Mesothelial cell of epicardium (in vitro differentiated cells): ENCODE measurements at places on chromosomes 3 and 15.

DNA sequence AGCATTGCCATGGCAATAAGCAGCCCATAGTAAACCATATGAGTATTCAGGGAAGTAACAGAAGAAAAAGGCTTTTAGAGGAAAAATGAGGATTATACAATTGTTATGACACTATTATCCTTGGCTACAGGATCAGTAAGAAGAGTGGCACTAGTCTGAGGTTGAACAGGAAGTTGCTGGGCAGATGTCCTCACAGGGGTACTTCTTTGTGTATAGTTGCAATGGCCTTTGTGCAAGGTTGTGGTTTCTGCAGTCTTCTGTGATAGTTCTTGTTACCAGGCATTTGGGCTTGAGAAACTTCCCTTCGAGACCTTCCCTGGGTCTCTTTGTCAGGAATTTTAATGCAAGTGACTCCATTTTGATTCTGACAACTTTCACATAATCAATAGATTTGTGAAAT is 100.6 kb upstream of the ATP11B start:
- DNase-seq, result no peak

DNA sequence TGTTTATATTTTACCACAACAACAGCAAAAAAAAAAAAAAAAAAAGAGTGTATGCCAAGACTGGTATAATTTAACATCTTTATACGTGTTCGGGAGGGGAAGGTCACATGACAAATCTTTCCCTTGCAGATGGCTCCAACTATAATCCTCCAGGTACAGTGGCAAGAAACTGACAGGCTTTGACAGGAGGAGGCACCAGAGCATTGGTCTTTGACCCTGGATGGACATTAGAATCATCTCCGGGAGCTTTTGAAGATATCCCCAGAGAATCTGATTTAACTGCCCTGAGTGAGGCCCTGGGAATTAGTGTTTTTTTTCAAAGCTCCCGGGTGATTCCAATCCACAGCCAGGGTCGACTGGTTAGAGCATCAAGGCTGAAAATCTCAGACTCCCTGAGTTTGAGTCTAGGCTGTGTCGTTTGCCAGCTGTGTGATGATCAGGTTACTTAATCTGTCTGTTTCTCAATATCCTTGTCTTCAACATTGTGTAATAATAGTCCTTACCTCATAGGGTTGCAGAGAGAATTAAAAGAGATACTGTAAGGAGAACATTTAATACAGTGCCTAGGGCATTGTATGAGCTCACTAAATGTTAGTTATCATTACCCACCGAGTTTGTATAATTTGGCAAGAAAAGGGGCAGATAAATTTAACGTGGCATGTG is 8.9 kb upstream of the SEMA5B start:
- DNase-seq, result no peak

DNA sequence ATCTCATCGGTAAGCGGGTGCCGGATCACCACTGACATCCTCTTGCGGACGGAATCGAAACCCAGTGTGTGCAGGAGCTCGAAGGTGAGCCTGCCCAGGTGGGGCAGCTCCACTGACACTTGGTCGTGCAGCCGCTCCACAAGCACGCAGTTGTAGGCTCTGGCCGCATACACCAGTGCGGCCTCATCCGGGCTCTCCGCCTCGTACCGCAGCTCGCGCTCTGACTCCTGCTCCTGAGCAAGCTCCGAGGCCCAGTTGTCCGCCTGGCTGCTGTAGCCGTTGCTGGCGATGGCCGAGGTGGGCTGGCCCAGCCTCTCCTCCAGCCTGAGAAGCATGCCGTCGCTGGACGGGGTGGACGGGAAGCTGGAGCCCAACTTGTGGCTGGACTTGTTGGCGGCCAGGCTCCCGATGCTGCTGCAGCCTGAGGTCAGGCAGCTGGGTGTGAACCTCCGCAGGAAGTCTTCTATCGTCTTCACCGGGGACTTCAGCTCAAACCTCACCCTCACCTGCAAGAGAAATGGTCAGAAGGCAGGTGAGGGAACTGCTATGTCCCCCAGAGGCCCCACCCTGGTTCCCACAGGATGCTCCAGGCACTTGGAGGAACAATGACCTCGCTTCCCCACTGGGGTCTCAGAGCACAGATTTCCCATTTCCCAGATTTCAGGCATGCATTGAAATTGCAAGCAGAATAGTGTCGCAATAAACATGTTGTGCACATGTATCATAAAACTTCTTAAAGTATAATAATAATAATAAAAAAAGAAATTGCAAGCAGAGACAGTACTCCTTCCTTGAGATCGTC is 149.2 kb downstream of the ATP10A start:
- DNase-seq, result no peak

DNA sequence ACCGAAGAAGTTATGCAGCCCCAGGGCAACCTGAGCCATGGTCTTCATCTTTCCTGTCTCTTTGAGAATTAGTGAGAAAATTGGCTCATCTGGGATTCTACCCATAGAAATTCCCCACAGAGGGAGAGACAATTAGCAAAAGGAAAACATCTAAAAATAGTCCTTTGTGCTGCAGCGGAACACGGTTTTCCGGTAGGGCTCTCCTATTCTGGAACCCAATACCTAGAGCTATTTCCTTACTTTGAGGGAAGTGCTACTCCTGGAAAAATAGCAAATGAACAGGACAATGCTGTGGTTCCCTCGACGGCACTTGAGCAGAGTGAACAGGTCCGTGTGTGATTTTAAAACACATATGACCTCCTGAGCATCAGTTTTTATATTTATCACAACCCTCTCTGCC is 210.5 kb downstream of the FGF12 start:
- DNase-seq, result no peak

GRCh38 chr3:15815696-15816095 is 17.9 kb upstream of the ANKRD28 start:
- no peak for DNase-seq

DNA sequence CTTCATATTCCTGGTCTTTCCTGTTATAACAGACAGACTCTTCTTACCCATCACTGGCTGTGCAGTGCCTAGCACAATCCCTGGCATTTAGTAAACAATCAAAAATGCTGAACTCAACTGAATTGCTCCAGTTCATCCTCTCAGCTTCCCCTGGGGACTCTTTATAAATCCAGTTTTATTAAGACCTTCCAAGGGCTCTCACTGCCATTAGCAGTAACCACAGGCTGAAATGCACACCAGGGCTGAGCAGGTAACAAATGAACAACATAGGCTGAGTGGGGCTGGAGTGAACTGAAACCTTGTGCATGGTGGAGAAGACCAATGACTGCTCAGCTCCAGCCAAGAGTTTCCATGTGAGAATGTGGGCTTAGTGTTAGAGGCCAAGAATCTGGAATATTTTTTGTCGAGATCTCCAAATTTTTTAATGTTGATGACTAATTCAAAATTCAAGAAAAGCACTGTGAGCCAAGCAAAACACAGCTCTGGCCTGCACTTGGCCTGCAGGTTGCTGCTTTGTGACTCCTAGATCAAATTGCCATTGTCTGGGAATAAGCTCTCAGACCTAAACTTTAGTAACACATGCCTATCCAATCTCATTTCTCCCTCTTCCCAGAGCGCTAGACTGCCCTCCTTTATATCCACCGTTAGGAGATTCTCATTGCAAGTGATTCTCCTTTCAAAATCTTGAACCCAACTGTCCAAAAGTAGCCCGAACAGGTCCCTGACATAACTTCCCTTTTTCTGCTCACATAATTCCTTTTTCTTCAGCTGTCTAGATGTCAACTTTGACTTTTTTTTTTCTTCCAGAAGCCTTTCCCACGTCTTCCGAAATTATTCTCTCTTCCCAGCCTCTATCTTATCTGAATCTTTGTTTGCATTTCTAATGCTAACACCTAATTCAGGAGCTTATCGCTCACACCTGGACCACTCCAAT is 7.4 kb downstream of the SQOR start:
- DNase-seq, result no peak

GRCh38 chr3:23159929-23160328 is 43.2 kb upstream of the UBE2E2 start:
- DNase-seq, result no peak

DNA sequence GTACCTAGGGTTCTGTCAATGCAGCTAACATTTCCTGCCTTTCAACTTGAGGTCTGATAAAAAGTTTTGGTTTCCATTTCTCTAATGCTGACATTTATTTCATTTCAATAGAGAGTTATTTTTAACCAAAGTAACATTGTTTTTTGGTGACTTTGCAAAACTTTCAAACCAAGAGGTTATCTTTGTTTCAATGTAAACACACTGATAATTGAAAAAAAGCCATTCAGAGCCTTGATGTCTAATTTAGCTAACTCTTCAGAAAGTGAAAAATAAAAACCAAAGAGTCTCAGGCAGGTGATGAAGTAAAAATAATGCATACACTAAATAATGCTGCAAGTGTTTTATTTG is 9.6 kb upstream of the TIPARP start:
- no peak for DNase-seq

DNA sequence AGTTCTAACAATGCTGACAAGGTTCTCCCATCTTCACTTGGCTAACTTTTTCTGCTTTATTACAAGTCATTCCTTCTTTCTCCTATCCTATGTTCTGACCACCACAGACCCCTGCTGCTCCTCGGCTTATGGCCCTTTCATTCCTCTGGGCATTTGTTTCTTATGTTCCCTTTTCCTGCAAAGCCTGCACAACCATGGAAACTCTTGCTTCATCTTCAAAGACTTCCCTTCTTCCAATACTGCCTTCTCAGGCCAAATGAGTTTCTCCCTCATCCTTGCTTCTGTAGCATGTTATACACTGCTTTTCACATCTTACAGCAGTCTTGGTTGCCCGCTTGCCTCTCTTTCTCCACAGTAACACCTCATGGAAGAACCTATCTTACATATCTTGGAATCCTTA is 17.9 kb upstream of the ATOSA start:
- no peak for DNase-seq

DNA sequence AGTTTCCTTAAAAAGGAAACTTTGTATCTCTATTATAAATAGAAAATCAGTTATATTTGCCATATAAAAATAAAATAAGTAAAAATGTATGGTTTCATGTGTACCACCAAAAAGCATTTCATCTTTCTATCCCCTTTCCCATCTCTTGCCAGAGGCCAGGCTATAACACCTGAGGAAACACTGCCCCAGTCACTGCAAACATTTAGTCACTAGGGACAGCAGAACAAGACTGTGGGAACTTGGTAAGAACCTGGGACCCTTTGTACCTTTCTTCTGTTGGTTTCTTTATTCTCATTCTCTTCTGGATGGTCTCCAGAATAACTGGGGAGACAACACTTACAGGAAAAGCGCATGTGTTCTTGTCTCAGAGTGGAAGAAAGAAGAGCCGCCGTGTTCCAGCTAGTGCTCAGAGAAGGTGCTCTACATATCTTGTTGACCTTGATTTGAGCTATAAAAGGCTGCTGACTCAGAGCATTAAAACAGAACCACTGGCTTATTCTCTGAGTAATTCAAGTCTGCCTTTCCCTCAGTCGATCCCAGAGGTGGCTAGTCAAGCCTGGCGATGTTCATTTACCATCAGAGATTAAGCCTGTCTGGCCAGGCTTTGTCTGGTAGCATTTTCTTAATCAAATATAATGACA is 361.6 kb downstream of the RBMS3 start:
- no peak for DNase-seq

DNA sequence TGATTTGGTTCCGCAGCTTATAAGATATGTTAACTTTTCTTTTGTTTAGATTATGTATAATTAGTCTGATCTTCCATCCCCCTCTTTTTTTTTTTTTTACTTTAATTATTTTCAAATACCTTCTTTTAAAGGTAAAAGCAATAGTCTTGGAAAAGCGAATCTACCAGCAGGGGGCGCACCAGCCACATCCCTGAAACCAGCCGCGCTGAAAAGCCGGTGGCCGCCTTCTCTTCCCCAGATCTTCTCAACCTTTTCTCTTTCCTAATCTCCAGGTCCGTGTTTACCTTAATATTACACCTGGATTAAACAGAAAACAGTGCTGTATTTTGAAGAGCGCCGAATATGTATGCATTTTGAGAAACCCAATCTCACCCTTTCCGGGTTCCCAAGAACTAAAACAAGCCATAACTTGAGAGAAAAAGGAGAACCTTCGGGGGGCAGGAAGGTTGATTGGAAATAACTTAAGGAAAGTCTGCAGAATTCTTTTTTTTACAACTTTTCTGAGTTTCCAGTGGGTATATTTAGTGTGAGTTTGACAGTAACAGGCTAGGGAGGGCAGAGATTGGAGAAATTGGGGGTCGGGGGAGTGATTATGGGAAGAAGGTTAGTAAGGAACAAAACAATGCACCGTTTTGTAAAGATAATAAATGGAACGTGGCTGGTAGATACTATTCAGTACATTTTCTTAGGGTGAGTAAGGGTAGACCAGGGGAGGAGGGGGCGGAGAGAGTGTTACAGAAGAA is 2.0 kb upstream of the SOX2 start:
- DNase-seq, result peak; percentile 77

DNA sequence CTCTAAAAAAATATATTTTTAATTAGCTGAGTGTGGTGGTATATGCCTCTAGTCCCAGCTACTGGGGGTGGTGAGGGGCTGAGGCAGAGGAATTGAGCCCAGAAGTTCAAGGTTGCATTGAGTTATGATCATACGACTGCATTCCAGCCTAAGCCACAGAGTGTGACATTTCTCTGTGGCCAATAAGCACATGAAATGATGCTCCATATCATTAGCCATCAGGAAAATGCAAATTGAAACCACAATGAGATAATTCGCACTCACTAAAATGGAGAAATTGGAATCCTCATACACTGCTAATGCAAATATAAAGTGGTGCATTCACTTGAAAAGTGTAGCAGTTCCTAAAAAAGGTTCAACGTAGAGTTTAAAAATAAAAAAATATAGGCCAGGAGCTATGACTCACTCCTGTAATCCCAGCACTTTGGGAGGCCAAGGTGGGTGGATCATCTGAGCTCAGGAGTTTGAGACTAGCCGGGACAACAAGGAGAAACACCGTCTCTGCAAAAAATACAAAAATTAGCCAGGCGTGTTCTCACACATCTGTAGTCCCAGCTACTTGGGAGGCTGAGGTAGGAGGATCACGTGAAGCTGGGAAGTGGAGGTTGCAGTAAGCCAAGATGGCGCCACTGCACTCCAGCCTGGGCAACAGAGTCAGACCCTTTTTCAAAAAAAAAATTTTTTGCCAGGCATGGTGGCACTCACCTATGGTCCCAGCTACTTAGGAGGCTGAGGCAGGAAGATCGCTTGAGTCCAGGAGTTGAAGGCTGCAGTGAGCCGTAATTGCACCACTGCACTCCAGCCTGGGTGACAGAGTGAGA is 35.2 kb downstream of the IFT122 start:
- no peak for DNase-seq

DNA sequence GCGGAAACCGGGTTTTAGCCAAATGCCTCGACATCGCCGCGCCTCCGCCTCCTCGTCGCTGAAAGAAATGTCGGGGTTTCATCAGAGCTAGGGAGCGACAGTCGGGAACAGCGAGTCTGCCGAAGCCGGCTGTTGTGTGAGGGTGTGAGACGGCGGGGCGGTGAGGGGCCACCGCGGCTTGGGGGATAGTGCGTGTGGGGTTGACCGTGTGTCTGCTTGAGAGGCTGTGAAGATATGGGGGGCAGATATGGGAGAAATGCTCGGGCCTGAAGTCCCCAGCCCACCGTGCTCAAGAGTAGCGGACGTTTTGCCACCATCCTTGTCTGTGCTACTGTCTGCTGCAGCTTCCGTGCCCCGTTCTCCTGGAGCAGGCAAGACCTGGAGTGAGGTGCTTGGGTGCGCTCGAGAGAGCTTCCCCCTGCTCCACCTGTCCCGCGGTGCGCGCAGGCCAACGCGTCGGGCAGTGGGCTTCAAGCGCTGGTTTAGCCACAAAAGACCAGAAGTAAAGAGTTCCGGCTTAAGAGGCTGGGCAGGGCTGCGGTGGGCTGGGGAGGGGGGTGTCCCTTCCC is 716 bp upstream of the ISLR2 start:
- no peak for DNase-seq
